Stimulated activated CD4-positive, alpha-beta T cell treated with anti-CD3 and anti-CD28 coated beads, TNF-alpha, amount 100 ng/mL, for 1 hour (primary cell): ENCODE measurements at places on chromosomes 2 and 18.

DNA sequence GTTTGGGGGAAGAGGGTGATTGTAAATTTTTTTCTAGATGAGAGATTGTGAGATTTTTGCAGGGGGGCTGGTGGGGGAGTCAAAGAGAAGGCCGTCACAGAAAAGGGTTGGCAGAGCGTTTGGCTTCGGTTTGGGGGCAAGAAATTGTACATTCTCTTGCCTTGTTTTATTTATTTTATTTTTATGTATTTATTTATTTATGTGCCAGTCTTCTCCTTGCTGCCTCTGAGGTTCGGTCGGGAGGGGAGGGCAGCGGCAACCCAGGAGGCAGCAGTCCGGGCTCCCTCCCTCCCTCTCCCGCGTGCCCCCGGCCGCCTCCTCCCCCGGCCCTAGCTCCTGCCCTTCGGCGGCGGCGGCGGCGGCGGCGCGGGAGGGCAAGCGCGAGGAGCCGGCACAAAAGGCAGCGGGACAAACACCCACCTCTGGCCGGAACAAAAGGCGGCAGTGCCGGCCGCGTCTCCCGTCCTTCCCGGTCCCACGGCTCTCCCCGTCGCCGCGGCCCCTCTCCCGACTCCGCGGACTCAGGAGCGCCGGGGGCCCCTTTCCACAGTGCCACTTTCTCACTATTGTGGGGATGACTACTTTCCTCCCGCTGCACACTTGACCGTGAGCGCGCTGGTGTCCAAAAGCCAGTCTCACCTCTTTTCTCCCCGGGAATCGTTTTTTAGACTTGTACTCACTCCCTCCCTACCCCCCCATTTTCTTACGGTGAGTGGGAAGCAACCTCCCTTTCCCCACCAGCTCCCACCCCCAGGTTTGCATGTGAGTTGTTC is 1.2 kb downstream of the BCL11A start:
- DNase-seq: no peak

- DNase-seq: no peak
These were observed 19.3 kb upstream of the CSRNP3 start for GRCh38 chr2:165450156-165450555.

- DNase-seq: no peak
These were observed 19.2 kb upstream of the ADAM23 start for GRCh38 chr2:206424134-206424533.

DNA sequence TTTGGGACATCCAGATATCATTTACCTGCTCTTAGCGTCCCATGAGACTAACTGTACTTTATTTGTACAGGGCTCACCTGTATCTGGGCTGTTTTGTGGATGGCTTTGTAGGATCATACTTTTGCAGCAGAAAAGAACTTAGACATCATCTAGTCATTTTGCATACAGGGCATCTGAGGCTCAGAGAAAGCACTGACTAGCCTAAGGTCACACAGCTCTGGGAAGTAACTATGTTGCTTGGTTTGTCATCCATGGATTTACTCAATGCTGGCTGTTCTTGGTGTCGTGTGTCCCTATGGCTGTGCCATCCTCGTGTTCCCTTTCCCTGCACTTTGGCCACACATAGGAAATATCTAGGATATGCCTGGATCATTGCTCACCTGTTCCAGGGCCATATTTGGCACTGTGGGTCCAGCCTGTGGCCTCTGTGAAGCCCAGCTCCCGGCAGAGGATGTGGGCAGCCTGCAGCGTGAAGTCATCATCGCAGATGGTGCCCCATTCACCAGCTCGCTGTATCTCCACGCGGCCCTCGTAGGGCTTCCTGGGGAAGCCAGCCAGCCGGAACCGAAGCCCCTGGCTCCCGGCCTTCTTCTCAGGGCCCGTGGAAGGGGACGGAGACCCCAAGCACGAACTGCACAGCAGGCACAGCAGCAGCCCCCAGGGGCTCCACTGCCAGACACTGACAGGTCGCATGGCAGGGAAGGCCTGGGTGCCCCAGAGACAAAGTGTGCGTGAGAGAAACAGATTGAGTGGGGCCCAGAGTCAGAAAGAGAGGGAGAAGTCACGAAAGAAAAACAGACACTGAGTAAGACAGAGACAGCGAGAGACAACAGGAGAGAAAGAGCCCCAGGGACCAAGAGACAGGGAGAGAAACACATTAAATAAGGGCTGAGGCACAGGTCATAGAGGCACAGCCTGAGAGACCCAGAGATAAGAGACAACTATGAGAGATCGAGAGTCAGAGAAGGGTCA is 1.5 kb downstream of the LOXL3 start:
- DNase-seq: no peak

DNA sequence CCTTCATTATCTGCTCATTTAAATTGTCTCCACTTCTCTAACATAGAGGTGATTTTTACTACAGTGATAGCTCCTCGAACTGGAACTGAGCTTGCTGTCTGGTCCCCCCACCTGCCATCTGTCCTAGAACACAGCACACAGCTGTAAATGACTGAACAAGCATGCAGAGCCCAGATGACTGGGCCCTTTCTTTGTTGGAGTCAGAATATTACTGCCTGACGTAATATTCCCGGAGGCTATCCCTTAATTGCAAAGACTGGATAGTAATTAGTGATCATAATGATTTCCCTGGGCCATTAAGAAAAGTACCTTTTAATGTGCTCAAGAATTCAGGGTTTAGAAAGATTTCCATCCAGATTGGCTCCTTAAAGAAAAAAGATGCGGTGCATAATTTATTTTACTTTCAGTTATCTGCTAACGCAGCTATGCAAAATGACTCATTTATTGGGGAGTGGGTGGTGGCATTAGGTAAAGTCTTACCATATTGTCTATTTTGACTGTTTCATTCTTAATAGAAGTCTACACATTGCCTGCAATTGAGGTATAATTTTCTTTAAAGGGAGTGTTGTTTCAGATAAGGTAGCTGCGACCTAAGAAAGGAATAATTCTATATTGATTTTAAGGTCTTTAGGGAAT is 84.4 kb downstream of the MAP4K4 start:
- DNase-seq: no peak

- DNase-seq: no peak
These were observed 245.6 kb upstream of the TCF4 start for GRCh38 chr18:55833543-55833942.

DNA sequence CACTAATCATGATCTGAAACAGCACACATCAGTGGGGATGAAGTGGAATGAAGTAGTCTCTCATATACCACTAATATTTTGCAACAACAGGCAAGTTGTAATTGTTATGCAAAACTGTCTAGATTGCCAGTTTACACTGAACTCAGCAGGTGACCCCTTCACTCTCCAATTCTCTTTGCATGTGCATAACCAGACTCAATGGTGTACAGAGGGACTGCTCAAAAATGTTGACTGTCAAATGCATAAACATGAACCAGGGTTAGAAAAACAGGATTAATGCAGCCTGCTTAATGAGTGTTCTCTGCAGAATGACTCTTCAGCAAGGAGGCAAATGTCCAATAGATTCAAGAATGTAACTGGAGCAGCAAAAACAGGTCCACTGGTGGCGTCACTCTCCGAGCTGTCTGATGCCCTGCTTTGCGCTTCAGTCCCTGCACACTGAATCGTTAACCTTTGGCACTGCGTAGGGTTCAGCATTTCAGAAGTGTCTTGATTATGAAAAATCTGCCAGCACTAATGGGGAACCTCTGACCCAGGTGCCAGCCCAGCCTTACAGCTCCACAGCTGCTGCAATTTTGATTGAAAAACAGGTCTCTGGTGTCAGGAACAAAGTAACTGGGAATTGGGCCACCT is 209.3 kb downstream of the TDRD15 start:
- DNase-seq: no peak

GRCh38 chr2:219573166-219573565 is 1.1 kb downstream of the INHA start:
- DNase-seq: no peak

GRCh38 chr2:196511258-196512168 is 128.0 kb upstream of the CCDC150 start:
- no peak for DNase-seq

DNA sequence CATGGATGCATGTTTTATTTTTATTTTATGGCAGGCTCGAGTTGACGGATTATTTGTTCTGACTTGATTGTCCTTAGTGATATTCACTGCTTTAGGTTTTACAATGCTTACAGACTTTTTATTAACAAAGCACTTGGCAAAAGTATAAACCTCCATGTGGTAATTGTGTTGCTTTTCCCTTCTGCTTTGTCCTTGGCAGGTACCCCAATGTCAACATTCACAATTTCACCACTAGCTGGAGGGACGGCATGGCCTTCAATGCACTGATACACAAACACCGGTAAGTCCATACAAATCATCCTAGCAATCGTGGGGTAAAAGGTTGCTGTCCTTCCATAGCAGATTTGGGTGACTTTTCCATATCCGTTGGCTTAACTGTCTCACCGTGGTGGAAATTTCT is 106.1 kb upstream of the EML6 start:
- no peak for DNase-seq

DNA sequence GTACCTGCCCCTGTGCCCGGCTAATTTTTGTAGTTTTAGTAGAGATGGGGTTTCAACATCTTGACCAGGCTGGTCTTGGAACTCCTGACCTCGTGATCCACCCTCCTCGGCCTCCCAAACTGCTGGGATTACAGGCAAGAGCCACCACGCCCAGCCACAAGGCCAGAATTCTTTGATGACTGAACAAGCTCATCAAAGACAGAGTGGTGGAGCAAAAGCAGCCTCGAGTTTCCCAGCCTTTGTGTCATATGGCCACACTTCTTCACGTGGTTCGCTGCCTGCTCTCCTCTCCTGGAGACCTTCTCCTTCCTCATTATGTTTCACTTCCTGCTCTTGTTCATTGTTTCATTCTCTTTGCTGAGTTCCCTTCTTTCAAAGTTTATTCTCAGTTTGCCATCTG is 9.9 kb upstream of the NPC1 start:
- DNase-seq: no peak

- peak; percentile 18 for DNase-seq
These were observed at the start of gene EMILIN2 for GRCh38 chr18:2846636-2847316. Gene EMILIN2, plus strand, starts transcription at chr18:2847006. Its CDS starts 183 bp downstream, at chr18:2847189.

GRCh38 chr2:45612285-45612684 is 1.2 kb upstream of the SRBD1 start:
- DNase-seq: no peak

DNA sequence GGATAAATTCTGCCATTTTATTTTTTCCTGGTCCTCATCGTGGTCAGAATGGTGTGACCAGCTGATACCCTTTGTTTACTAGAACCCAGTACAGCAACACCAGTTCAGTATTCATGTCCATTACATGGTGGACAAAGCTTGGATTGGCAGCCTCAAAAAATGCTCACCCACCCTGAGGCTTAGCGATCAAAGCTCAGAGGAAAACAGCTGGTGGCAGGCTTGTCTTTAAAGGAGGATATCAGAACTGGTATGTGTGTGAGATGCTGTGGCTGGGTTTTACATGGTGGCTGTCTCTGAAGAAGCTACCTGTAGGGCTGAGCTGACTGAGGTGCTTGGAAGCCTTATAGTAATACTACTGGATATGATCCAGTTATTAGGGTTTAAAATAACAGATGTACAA is 471.1 kb upstream of the MEX3C start:
- no peak for DNase-seq

DNA sequence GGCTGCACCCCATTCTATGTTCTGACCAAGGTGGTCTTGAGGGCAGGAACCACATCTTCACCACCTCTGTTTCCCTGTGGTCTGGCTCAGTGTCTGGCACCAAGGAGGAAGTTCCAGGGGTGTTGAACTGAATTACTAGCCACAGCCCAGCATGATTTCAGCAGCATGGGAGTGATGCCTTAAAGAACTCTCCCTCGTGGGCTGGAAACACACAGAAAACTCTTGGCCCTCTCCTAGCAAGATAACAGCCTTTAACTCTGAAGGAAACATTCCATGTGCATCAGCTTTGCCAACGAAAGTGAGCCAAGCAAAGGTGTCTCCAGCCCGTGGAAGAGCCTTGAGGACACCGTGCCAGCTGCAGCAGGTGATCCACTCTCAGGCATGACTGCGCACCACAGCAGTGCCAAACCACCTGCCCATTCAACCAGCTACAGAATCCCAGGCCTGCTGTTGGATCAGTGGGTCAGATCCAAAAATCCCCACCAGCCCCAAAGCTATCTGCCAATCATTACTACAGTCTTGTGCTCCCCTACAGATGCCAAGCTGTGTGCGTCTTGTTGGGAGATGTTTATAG is 124.8 kb downstream of the TTC32 start:
- DNase-seq: no peak

- DNase-seq: no peak
These were observed 78.0 kb upstream of the PNPT1 start for GRCh38 chr2:55771612-55772011.

GRCh38 chr2:177767768-177768167 is 304.8 kb downstream of the PDE11A start:
- DNase-seq: no peak
